Left lung (tissue), 14 donors: ENCODE measurements at places on chromosomes 2 and 18.

DNA sequence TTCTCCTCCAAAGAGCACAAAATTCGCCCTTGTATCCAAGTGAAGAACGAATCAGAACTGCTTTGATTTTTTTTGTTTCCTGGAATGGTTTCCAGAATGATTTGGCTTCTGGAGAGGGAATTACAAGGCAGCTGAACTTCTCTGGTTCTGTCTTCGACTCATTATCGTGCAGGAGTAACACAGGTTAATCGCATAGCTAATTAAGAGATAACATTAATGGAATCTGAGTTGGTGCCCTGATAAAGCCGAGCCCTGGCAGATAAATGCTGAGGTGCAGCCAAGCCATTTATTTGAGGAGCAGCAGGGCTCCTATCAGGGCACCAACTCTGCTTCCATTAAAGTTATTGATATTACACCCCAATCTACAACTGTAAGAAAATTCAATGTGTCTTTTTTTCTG, 433.7 kb downstream of the ZNF521 start:
- no peaks in the 10 kb centered on the region for H3K27me3 ChIP-seq
- H3K27ac ChIP-seq, result no peak overlapping the region
- no peak for DNase-seq

DNA sequence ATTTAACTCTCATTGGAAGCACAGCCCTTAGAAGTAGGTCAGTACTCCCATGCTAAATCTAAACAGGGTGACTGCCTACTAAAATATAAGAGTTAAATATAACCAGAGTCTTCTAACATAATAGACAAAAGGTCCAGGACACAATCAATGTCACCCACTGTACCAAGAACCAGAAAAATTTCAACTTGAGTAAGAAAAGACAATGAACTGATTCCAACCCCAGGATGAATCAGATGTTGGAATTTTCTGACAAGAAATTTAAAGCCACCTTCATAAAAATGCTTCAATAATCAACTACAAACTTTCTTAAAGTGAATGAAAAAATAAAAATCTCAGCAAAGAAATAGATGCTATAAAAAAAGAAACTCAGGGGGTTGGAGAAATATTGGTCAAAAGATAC, 71.3 kb upstream of the NPAS2 start:
- H3K4me3 ChIP-seq, result no peak overlapping the region
- H3K27me3 ChIP-seq, result no peaks in the 10 kb centered on the region
- no peak overlapping the region for H3K27ac ChIP-seq

GRCh38 chr2:158154596-158154995, 52.9 kb downstream of the UPP2 start:
- no peak overlapping the region for H3K27ac ChIP-seq
- H3K4me3 ChIP-seq, result no peak overlapping the region
- no peaks in the 10 kb centered on the region for H3K36me3 ChIP-seq

- no peaks in the 10 kb centered on the region for H3K36me3 ChIP-seq
- H3K4me3 ChIP-seq, result no peak overlapping the region
- no peaks in the 10 kb centered on the region for H3K4me1 ChIP-seq
These were observed 141.6 kb downstream of the TWIST2 start for GRCh38 chr2:238989484-238989883.
